ENCODE measurements at places on chromosomes 7 and 10.

- no peak for DNase-seq
These were observed 25.2 kb downstream of the CDK1 start for GRCh38 chr10:60803433-60803832.

DNA sequence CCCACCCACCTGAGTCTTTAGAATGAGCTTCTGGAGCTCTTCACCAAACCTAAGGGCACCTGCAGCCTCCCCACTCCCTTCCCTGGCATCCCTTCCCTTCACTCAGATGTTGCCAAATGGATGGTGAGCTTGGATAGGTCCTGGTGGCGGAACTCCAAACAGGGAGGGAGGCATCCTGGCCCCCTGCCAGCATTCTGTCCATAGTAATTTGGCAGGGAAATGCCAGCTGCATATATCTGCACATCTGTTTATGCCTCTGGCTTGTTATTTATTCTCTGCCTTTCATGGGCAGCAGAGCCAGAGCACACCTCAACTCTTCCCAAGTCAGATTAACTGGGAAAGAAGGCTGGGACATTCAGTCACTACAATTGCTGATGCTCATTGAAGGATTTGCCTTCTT lies 18.1 kb downstream of the KAZALD1 start:
- DNase-seq = no peak

GRCh38 chr7:84513061-84513460 lies 318.5 kb upstream of the SEMA3A start:
- DNase-seq = no peak

DNA sequence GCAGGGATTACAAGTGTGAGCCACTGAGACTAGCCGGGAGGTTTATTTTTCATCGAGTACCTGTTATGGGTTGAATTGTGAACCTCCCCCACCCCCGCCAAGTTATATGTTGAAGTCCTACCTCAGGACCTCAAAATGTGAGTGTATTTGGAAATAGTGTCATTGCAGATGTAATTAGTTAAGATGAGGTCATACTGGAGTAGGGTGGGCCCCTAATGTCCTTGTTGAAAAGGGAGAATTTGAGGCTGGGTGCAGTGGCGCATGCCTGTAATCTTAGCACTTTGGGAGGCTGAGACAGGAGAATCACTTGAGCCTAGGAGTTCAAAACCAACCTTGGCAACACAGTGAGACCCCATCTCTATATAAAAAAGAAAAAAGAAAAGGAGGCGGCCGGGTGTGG lies 10.8 kb upstream of the BAG3 start:
- no peak for DNase-seq

- no peak for DNase-seq
These were observed 19.8 kb downstream of the YKT6 start for GRCh38 chr7:44220358-44221112.

GRCh38 chr10:48792687-48793096 lies 108.0 kb downstream of the WDFY4 start:
- peak; percentile 39 for DNase-seq

- peak; percentile 97 for DNase-seq
These were observed 216.5 kb upstream of the MKLN1 start for GRCh38 chr7:131111081-131111576.

- peak; percentile 89 for DNase-seq
These were observed 57.2 kb upstream of the ECHDC3 start for GRCh38 chr10:11684717-11685645.

DNA sequence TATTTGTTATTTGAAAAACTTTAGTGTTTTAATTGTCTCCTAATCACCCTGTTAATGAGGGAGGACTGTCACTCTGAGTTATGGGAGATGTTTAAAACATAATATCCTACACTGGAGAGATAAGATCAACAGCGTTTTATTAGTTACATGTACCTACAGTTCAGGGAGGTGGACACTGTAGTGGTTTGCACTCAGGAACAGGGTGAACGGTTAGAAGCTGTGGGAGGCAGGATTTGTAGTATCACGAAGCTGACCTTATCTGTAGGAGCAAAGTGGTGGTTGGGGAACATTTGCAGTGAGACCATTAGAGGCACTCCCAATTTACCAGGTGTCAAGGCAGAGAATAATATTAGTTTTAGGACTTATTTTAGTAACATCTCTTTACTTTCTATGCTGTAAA lies 193.3 kb upstream of the KCND2 start:
- DNase-seq = no peak

DNA sequence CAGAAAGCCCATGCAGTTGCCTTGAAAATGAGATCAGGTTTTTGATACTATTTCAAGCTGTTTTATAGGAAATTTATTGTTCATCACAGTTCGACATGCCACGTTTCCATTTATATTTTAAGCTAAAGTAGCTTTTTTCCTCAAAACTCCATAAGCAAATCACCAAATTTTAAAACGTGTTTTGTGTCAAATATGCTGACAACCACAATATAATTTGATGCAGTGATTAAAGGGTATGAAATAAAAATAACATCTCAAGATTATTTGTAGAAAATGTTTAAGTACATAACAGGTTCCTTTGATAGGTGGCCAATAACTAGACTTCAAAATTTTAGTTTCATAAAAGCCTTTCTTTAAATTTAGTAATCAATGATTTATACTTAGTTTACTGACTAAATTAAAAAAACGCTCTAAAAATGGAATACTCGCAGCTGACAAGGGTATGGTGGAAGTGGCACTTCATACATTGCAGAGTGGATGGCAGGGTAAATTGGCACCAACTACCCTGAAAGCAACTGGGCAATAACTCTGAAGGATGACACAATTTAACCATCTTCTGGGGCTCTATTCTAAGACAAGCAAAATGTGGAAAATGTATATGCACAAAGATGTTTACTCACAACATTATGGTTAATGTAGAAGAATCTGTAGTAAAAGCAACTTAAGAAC lies 481.6 kb downstream of the TNS3 start:
- no peak for DNase-seq

DNA sequence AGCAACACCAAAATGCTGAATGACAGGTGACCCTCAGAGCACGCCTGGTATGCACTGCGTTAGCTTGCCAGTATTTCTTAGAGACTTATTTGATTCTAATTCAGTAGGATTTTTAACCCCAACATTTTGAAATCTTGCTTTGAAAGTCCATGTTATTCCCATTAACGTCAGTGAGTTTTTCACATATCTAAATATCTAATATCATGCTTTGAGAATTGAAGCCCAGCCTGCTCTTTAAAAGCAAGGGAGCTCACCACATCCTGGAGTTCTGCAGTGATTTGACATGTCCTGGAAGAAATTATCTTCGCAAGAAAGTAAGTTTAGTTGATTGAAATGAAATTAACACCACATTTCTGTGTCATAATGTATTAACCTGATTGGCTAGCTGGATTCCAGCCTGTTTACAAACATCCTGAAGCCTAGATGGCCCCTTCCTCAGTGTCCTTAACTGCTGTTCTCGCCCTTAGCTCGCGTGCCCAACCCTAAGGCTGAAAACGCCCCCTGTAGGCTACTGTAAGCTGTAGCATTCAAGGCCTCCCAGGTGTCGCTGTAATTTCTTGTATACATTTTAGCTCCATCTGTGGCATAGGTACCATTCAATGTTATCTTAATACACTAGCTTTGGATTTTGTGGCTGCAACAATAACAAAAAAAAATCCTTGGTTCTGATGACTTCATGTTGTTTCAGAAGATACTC lies 191.5 kb downstream of the MGMT start:
- no peak for DNase-seq

- DNase-seq = no peak
These were observed 753 bp downstream of the CAMK2B start for GRCh38 chr7:44324481-44325200.

DNA sequence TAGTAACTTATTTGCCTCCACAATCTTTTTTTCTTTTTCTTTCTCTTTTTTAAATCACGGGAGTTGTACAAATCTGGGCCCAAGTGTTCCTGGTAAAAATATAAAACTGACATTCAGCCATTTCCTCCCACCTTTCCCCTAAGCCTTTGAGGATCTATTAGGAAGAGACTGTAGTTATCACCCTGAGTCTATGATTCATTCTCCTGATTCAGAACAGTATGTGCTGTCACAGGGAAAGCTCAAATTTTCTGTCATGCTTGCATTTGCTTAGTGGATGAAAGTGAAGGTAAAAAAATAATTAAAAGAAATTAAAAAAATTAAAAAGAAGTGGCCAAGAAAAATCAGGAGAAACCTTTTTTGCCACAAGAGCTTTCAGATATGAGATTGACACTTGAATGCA lies 71.7 kb downstream of the KIF20B start:
- DNase-seq = peak; percentile 10

GRCh38 chr7:4886671-4887070 lies 3.2 kb upstream of the RADIL start:
- no peak for DNase-seq

DNA sequence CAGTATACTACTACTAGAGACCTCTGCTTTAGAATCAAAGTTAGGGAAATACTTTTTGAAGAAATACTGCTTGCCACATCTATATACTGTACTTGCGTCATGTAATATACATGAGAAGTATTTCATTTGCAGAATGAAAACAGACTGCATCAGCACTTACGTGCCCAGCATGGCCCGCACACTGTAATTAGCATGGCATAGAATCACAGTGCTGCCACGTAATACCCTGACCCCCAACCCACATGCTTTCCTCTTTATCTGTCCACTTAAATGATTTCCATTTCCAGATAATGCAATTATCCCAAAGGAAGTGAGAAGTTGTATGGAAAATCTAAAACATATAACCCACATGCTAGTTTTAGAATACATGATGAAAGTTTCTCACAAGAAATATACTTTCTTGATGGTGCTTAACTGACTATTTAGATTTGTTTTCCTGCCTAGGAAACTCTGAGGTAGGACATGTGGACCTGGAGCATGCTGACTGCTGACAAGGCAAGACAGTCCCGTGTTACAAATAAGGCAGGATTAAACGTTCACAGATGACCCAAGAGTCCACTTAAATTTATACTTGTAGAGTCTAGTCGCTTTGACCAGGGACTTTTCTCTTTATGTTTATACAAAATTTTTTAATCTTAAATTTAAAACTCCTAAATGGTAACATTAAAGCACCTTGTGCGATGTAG lies 12.6 kb downstream of the USP6NL start:
- DNase-seq = no peak

DNA sequence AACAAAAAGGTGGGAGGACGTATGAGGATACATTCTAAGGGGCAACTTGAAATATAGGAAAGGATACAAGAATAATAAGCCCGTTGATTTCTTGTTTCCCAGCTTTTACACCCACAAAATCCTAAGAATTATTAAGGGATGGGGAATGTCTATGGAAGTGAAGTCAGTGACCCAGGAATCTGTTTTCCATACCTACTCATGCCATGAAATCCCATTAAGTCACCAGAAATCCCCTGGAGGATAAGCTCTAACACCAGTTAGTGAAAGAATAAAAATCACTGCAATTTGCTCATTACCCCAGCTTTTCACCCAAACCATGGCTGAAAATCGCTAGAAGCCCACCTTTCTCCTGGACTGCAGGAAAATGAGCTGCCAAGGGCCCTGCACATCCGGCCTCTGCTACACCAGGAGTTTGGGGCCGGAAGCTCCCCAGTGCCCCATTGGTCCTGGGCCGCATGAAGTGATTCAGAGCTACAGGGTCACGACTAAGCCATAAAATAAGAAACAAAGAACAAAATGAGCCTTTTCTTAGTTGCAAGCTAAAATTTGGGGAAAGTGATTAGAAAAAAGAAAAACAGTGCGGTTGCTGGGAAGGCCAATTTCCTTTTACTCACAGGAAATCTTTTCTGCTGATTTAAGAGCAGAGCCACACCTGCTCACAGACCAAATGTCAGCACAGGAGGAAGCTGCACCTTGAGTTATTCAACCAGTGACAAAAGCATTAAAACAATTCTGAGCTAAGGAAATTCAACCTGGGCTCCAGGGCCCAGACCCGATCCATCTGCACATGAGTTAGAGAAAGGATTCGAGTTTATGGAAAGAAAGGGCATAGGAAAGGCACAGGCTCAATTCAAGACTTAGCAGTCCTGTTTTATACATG lies 40.3 kb downstream of the HIPK2 start:
- no peak for DNase-seq

- no peak for DNase-seq
These were observed 47.0 kb upstream of the RPA3 start for GRCh38 chr7:7765422-7765821.

- no peak for DNase-seq
These were observed 858 bp upstream of the TEX36 start for GRCh38 chr10:125683821-125684220.

DNA sequence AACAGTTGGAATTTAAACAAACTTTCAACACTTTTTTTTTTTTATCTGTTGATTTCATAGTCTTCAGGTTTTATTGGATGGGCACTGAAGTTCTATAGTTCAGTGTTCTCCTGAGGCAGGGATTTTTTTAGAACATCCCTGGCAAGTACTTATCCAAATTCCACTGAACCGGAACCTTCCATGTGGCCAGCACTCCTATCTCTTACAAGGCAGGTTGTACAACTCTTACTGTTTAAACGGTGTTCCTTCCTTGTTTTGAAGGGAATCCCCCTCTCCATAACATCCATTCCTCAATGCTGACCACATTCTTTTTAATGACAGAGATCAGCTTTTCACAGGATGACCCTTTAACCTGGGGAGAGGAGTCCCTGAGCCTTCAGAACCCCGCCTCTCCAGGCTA lies 238.9 kb upstream of the CTBP2 start:
- no peak for DNase-seq

DNA sequence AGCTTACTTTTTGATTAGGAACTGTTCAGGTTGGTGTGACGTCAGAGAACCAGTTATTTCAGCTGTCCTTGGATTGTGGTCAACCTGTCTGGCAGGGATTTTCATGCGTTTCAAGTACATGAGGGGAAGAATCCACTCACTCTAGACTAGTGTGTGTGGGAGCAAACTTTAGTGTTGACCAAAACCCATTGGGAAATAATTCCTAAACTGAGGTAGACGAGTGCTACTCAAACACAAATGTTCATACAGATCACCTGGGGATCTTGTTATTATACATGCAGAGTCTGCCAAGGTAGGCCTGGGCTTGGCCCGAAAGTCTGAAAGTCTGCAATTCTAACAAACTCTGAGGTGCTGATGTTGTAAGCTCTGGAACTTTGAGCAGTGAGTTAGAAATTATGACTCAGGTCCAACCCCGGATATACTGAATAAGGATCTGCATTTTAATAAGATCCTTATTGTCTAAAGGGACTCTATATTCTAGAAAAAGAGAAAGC lies 111.1 kb upstream of the CREB5 start:
- DNase-seq = peak; percentile 47

- DNase-seq = no peak
These were observed 229.8 kb upstream of the LRRN3 start for GRCh38 chr7:110861163-110861562.

- no peak for DNase-seq
These were observed 39.6 kb upstream of the PROSER2 start for GRCh38 chr10:11783558-11783865.

DNA sequence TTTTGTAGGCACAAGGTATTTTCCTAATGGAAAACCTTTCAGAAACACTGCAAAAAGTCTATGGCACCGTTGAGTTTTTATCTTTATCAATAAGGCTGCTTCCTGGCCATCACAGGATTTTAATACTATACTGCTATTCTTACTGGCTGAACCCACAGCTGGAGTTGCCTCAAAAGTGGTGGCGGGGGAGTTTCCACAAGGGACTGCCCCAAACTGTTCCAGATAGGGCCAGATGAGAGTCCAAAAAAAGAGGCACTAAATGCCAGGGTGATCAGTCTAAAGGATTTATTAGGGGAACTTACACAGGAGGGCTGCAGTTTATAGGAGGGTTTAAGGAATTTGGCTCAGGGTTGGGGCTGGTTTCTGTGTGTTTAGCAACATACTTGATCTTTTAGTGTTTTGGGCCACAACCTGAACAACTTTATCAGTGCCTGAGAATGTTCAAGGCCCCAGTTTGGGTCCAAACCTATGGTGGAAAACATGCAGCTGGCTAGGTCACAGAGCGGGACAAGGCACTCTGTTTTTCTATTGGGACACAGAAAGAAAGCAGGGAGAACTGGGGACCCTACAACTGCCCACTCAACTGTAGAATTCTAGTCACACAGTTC lies 41.4 kb downstream of the STAM start:
- no peak for DNase-seq
